Liver (tissue), 10 donors: ENCODE measurements at places on chromosomes 5 and 9.

GRCh38 chr5:90612919-90613318 lies 54.3 kb downstream of the ADGRV1 start:
- no peak for DNase-seq

DNA sequence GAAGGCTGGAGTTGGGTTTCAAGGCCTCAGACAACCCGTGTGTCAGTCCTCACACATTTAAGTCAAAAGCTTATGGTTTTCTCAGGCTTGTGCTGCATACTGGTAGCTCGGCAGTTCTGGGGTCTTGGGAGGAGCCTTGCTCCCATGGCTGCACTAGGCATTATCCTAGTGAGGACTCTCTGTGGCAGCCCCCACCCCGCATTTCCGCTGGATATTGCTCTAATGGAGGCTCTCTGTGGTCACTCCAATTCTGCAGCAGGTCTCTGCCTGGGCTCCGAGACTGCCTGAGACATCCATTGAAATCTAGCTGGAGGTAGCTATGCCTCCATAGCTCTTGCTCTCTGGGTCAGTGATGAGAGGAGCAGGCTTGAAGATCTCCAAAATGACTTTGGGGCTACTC lies 311.5 kb upstream of the PTGER4 start:
- no peak for DNase-seq

GRCh38 chr5:35371951-35372426 lies 141.7 kb upstream of the PRLR start:
- no peak for DNase-seq

DNA sequence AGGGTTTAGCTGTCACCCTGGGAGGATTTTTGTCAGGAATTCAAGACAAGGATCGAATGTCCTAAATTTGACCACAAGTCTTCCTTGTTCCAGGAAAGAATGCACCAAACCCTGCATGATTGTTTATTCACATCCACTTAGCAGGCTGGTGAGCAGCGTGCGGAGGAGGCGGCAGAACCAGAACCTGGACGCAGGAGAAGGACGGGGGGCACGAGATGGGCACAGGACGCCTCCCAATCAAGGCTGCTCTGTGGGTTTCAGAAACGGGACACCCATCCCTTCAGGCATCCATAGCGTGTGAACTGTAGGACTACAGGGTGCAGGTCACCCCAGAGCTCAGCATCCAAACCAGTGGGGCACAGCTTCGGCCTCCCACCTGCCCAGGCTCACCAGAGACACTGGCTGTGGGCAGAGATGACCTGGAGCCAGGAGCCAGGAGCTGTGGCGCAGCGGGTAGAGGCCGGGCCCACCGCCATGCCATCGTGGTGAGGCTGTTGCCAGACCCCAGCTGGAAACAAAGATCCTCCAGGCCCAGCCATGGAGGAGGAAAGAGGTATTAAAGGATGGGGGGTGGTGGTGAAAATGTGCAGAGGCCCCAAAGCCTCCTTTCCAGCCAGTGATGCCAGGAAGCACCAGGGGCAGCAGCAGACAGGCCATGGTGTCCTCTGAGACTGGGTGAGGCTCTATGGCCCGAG lies 32.3 kb upstream of the ADAMTS2 start:
- DNase-seq, result peak; percentile 16

DNA sequence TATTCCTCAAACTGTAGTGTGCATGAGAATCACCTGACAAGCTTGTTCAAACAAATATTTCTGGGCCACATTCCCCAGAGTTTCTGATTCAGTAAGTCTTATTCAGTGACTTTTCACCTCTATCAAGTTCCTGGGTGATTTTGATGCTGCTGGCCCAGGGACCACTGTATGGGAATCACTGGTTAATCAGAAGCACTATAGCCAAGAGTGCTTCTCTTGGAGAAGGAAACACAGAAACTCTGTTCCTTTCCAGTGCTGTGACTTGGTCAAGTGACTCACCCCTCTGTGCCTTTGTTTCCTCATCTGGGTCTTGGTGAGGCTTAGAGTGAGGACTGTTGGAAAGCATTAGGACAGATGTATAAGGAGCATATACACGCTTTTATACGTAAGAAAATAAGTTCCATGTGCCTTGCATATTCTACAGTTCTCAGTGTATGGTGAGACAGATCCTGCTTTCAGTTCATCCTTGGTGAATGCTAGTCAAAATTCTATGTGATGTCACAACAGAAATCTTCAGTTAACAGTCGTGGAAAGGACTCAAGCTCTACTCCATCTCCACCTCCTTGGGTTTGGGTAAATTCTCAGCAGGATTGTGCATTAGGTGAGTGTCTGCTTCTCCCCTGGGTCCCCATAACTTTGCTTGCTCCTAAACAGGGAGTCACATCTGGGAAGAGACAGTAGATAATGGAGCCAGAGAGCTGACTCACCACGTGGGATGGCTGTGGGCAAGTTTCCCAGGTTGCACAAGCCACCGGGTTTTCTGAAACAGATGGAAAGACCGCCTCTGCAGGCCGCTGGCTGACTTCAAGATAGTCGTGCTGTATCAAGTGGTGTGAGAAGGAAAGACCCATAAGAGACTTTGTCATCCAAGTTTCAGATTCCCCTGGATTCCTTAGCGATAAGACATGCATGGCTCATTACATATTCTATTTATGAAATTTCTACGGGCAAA lies 117.0 kb downstream of the NXNL2 start:
- DNase-seq, result no peak

DNA sequence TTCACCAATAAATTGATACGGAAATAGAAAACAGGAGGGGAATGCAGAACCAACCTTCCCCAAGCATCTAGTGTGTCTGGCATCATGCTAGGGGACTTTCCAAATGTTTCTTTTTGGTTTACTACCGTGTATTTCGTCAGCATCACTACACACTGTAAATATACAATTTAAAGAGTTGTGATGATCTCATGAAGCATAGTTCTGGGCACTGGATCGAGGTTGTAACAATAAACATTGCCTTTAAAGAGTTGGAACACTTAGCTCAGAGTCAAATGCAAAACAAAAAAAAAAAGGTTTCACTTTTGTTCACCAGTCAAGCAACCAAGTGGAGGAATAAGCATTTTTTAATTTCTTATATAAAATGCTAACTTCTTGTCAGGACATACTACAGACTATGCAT lies 2.9 kb upstream of the SCAI start:
- DNase-seq, result no peak

GRCh38 chr9:95810814-95811213 lies 64.7 kb upstream of the ERCC6L2 start:
- DNase-seq, result no peak

- no peak for DNase-seq
Measured at GRCh38 chr5:149514512-149514911, 36.7 kb downstream of the CSNK1A1 start.

DNA sequence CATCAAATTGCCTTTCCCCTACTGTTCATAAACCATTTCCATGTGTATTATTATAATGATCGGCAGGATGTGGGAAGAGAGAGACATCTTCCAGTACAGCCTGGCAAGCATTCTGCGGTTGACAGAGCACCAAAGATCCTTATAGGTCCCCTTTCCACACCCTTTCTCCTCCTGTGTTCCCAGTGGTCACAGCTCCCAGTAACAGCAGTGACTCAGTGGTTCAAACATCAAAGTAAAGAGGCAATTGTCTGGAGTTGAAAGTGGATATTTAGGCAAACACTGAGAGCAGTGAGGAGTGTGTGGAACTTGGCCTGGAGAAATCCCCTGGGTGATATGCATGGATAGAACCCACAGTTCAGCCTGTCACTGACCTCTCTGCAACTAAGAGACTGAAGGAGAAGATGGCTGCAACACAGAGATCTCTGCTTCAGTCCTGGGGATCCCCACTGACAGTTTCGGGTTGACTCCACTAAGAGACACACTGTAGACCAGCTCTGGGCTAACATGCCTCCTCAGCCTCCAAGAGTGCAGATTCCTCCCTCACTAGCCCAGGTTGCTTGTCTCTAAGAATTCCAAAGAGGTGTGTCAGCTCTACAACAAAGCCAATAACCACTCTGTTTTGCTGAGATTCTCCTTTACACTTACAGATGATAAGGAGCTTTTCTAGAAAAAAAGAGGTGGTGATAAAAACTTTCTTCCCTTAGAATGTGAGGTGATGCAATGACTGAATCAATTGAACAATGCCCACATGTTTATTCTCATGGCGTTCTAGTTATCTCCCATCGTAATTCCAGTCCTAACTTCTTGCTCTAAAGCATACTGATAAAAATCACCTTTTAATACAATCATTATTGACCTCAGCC lies 94.4 kb upstream of the IL6ST start:
- no peak for DNase-seq

GRCh38 chr9:69919461-69920061 lies 98.9 kb downstream of the CFAP95 start:
- no peak for DNase-seq

DNA sequence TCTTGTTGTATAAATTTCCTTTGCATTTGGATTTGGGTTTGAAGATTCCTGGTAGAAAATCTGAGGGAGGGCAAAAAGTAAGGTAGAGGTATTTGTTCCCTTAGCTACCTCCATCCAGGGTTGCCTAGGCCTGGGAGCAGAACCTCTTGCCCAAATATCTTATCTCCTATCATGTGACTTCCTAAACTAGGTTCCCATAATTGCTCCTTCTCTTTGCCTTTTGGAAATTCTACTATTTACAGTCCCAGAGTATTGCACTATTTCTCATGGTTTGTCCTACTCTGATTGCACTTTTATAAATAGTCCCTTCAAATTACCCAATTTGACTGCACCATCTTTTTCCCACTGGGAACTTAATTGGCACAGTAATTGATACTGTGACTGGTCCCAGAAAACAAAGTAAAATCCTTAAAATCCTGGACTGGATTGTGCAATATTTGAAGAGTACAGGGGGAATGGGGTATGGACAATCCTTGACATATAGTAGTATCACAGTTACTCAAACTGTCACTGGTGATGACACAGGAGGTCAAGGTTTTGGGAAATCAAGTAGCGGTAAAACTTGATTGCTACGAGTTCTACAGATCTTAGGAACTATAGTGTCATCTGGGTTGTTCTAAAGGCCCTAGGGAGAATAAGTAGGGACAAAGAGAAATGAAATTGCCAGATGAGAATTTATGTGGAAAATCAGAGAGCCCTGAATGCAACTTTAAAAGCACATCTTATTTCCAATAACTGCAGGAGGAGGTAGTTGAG lies 31.5 kb upstream of the TMED7 start:
- DNase-seq, result no peak

- peak; percentile 38 for DNase-seq
Measured at GRCh38 chr5:77087484-77088261, 588 bp upstream of the ZBED3 start.

GRCh38 chr5:8333977-8334376 lies 465.0 kb downstream of the MTRR start:
- DNase-seq, result no peak

DNA sequence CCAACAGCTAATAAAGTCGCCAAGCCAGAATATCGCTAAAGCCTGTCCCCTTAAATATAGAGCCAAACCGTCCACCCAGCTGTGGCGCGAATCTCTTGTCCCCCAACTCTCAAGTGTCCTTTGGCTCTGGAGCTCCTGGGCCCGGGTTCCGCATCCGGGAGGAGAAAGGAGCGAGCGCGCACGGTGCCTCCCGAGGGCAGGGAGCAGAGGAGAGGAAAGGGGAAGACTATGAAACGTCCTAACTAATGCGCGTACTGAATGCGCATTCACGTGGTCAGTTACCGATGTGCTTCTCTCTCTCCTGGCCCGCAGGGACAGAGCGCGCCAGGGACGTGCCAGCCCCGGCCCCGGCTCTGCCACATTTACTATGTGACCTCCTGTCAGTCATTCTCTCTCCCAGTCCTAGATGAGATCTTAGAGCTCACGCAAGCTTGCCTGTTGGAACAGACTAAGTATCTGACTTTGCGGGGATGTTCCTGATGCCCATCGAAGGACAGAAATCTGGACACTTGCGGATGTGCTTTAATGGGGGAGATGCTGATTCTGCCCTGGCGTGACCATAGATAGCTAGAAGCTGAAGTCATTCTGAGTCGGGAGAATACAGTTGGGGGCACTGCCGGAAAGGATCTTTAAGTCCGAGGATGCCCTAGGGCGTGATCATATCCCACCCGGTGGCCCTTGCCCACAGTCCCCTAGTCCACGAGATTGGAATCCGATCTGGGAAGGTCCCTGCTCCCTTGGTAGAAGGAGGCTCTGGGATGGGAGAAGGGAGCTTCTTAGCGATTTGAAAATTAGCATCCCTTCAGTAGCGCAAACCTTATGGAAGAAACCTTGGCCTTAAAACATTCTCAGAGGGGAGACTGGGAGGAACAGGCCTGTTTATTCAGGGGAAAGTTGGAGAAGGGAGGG lies 5.7 kb upstream of the EBF1 start:
- no peak for DNase-seq

- no peak for DNase-seq
Measured at GRCh38 chr5:154236-154635, 37.1 kb upstream of the LRRC14B start.
